CD4-positive, CD25-positive, alpha-beta regulatory T cell (primary cell): ENCODE measurements at places on chromosomes 3 and 15.

- DNase-seq, result no peak
Observed at GRCh38 chr15:40090774-40091455, 17.8 kb downstream of the BMF start.

DNA sequence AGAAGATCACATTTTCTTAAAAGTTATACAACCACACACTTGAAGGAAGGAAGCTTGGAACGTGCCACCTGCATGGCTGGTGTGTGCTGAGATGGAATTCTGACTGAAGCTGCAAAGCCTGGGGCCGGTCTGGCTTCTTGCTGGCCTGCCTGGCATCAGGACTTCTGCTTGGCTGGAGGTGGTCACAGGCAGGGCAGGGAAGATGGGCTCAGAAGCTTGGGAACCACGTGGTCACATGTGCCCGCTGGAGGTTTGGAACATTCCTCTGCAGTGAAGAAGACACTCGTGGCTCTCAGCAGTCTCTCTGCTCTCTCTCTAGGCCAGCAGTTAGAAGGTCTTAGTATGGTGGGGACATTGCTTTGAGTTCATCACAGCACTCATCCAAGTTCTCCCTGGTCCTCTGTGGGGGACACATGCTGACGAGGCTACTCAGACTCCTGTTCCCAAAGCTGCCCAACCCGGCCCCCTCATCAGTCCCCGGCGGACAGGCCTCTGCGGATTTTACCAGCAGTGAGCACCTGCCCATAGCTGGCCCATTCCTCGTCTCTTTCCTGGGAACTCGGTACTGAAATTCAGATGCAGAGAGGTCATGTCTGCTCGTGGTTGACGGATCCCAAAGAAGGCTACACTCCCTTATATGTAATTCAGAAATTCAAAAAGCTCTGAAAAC, 229.0 kb downstream of the ADAMTS17 start:
- DNase-seq, result no peak

DNA sequence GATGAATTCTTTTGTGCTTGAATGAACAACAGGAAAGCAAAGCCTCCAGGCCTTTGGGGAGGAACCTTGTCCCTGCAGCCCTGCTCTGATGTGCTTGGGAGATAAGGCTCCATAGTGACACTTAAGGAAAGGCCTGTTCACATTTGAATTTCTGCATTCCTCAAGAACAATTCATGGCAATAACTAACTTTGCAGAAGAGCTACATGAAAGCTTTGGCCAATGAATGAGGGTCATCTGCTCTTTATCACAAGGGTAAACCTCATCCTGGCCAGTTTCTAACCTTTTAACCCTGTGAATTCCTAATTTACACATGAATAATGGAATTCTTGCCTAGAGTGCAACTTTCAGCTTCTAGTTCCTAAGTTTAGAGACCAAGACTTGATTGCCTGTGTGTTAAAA, 5.6 kb downstream of the PRTG start:
- no peak for DNase-seq

GRCh38 chr15:92625251-92625980, 30.2 kb downstream of the FAM174B start:
- no peak for DNase-seq

GRCh38 chr15:29134239-29134638, 135.4 kb downstream of the NSMCE3 start:
- no peak for DNase-seq

- DNase-seq, result no peak
Observed at GRCh38 chr3:63911509-63911872, 692 bp downstream of the SCAANT1 start.
